Stimulated activated CD8-positive, alpha-beta memory T cell treated with anti-CD3 and anti-CD28 coated beads, Interleukin-4, amount 100 ng/mL, for 24 hours (primary cell): ENCODE measurements at places on chromosomes 4 and X.

- no peak for DNase-seq
These were observed 706.6 kb downstream of the PCDH19 start for GRCh38 chrX:99703473-99703872.

DNA sequence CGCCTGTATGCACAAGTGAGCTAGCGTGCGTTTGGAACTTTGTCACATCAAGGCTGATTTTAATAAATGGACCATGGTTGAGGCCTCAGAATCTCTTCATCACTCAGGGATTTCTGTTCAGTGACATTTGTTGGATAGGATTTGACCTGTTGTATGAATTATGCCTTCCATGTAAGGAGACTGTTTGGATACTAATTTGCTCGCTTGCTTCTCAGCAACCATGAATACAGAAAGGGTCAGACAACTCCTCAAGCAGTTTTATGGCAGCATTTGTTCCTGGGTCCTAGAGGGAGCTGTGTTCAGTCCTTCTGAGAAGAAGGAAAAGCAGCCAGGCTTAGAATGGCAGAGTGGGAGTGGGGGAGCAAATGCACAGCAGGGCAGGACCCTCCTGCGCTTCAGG lies 269.7 kb upstream of the LCORL start:
- DNase-seq = no peak

DNA sequence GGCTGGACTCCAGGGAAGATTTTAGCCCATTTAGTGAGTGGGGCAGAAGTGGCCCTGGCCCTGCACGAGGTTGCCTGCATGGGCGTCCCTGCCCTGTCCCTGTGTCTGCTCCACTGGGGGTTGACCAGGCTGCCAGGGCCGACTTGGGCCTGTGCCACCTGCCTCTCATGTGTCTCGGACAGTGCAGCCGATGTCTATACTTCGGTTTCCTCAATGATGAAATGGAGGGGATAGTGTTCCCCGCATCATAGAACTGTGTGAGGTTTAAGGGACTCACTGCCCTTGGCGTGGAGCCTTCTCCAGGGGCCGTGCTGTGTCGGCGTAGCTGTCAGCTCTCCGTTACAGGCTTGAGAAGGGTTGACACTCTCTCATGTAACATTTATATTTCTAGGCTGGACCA lies 27.0 kb upstream of the MSANTD1 start:
- no peak for DNase-seq

- no peak for DNase-seq
These were observed 11.5 kb downstream of the HAND2 start for GRCh38 chr4:173518425-173519102.

GRCh38 chr4:131113704-131114103 lies 2017.8 kb downstream of the C4orf33 start:
- DNase-seq = no peak

- no peak for DNase-seq
These were observed 8.3 kb upstream of the GRPEL1 start for GRCh38 chr4:7075962-7076695.

DNA sequence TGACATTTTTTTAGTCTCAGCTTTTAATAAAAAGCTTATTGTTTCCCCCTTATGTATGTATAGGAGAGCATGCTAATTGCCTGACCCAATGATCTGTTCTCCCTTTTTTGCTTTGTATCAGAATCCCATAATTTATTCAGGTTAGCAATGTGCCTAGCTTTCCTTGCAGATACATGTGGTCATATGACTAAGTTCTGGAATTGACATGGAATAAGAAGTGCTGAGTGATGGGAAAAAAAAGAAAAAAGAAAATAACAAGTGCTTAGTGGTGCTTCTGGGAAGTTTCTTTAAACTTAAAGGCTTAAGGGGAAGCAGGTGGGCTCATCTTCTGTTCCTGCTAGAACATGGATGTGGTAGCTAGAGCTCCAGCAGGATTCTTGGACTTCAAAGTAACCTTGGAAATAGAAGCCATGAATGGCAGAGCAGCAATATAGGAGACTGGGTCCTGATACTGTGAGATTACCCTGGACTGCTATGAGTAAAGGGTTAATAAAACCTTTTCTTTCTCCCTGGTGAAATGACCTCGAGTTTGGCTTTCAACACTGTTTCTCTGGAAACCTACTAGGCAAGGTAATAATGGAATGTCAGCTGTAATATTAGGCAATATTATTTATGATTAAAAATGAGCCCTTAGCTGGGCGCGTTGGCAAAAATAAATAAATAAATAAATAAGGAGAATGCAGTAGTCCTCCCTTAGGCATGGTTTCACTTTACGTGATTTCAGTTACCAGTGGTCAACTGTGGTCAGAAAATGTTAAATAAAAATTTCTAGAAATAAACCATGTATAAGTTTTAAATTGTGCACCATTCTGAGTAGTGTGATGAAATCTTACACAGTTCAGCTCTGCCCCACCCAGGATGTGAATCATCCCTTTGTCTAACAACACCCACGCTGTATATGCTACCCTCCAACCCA lies 16.7 kb upstream of the RBM41 start:
- DNase-seq = no peak

DNA sequence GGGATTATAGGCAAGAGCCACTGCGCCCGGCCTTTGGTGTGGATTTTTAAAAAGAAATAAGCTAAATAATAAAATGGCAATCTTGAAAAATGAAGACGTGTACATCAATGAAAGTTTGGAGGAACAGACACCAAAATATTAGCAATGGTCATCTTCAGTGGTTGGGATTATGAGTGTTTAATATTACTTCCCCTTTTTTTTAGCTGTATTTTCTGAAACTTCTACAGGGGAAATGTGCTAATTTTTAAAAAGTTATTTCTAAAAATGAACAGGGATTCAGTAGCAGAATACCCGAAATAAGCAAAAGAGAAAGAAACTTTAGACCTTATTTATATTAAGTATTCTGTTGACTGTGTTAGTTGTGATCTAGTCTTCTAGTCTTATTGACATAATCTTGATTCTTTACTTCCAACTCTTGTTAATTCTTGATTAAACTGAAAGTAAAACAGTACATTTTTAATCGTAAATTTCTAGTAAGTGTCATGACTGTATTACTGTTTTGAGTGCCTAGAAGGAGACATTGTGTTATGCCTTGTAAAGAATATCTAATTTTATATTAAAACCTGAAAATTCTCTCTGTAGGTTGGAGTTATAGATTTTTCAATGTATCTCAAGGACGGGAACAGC lies 51.3 kb downstream of the RUFY3 start:
- DNase-seq = no peak

GRCh38 chrX:52839137-52839536 lies 28.1 kb downstream of the XAGE5 start:
- no peak for DNase-seq

DNA sequence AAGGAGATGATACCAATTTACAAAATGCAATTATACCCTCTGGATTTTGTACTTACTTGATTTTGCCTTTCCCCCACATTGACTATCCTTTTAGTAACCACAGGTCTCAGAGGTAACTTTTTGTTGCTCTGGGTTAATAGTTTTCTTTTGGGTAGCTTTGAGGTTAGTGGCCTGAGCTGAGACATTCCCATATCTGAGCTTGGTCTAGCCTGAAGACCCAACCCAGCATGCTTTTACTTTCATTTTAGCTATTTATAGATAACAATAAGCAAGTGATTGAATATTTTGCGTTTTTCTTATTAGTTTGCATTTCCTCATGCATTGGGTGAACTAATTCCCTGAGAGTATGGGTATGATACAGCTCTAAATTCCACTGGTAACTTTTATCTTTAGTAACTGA lies 11.8 kb downstream of the HTN1 start:
- DNase-seq = no peak

DNA sequence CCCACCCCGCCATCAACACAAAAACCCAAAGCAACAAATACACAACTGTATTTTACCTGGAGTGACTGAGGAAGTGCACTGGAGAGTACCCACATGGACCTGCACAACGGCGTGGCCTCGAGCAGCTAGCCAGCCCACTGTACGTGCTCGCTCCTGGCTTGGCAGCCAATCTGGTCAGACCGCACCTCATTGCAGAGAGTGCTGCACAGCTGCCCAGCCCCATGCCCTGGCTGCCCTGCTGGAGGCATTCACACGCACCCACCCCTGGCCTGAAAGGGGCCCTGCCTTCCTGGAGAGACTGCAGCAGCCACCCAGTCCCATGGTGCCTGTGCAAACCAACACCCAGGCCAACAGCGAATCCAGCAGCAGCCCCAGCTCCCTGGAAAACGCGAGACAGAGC lies 116.3 kb downstream of the GALNTL6 start:
- no peak for DNase-seq

DNA sequence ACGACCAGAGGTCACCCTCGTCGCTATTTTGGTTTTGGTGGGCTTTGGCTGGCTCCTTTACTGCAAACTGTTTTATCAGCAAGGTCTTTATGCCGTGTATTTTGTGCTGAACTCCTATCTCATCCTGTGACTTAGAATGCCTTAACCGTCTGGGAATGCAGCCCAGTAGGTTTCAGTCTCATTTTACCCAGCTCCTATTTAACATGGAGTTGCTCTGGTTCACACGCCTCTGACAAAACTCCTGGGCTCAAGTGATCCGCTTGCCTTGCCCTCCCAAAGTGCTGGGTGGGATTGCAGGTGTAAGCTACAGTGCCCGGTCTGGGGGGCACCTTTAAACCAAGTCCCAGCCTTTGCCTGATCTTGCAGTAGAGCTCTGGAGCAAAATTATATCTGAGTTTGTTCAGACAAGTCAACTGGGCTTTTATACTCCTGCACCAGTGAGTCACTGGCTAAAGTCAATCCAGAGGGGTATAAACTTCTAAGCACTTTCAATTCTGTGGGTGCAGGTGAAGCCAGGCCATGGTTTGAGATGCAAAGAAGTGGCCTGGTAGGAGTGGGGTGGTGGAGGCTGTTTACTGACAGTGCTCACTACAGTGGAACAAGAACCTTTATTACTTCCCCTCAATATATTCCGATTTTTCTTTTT lies 50.2 kb downstream of the MGST2 start:
- DNase-seq = no peak

DNA sequence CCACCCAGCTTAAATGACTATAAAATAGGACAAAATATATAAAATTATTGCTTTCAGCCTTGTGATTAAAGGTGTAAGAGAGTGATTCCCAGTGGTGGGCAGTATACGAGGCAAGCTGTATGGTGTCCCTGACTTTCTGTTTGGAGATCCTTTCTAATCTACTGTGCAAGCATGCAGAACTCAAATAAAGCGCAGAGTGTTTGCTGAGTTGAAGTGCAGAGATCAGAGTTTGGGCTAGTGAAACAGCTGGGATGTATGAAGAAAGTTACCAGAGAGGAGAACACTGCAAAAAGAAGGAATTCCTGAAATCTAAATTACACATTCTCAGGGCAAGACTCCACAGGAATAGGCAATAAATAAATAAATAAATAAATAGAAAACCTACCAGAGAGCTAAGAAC lies 218.5 kb upstream of the TLL1 start:
- DNase-seq = no peak
